ENCODE measurements at places on chromosomes 6 and 20. TPM values are rescaled to one million over a fixed set of nuclear protein-coding genes. Genes with fewer than 3 reads are reported as not detected.

CGAS gene
- 6.5 TPM for total RNA-seq

MEP1A gene
- total RNA-seq, result not detected

SS18L1 gene
- total RNA-seq, result 5.8 TPM

MOXD1 gene
- total RNA-seq, result 118 TPM

GHRH gene
- total RNA-seq, result not detected

PLCB1 gene
- 14.6 TPM for total RNA-seq

ARFGEF3 gene
- total RNA-seq, result 0.44 TPM

PEX6 gene
- 48.4 TPM for total RNA-seq

SLA2 gene
- total RNA-seq, result not detected

SLPI gene
- not detected for total RNA-seq

HDGFL1 gene
- total RNA-seq, result not detected

TSPO2 gene
- total RNA-seq, result not detected

CITED2 gene
- 74.3 TPM for total RNA-seq

SLC17A3 gene
- total RNA-seq, result not detected

SAPCD1 gene
- 1.9 TPM for total RNA-seq

PNPLA1 gene
- total RNA-seq, result not detected

PTP4A1 gene
- 62.8 TPM for total RNA-seq

HCK gene
- total RNA-seq, result not detected

NOX3 gene
- total RNA-seq, result not detected

SIM1 gene
- total RNA-seq, result not detected

MAFB gene
- total RNA-seq, result 3.3 TPM

SAMD5 gene
- 2.6 TPM for total RNA-seq

OLIG3 gene
- total RNA-seq, result not detected

TLDC2 gene
- total RNA-seq, result 0.15 TPM

BMP5 gene
- 0.17 TPM for total RNA-seq

PHACTR3 gene
- total RNA-seq, result not detected

MICA gene
- 37.7 TPM for total RNA-seq

GPR63 gene
- 0.99 TPM for total RNA-seq

RHAG gene
- not detected for total RNA-seq

DLK2 gene
- total RNA-seq, result 0.66 TPM

MYO6 gene
- total RNA-seq, result 18.6 TPM

RAET1L gene
- total RNA-seq, result not detected

KLHDC3 gene
- 64.1 TPM for total RNA-seq

TJAP1 gene
- total RNA-seq, result 12.4 TPM

HFE gene
- total RNA-seq, result 20.7 TPM

WFDC10B gene
- not detected for total RNA-seq

SLC26A8 gene
- total RNA-seq, result 0.87 TPM

CGA gene
- not detected for total RNA-seq

CPNE5 gene
- total RNA-seq, result 0.15 TPM

GLP1R gene
- not detected for total RNA-seq

RSPH3 gene
- 6.0 TPM for total RNA-seq

TRAPPC3L gene
- total RNA-seq, result 0.15 TPM

ENPP5 gene
- 0.17 TPM for total RNA-seq

GPX5 gene
- not detected for total RNA-seq

All from smooth muscle cell of trachea (primary cell).